ELF-1 (cell line): ENCODE measurements at places on chromosomes 2 and 18.

GRCh38 chr2:109217362-109218086 lies 88.5 kb downstream of the SH3RF3 start:
- no peak for DNase-seq

- no peak for DNase-seq
Measured at GRCh38 chr2:151009437-151010175, 252.1 kb downstream of the RBM43 start.

DNA sequence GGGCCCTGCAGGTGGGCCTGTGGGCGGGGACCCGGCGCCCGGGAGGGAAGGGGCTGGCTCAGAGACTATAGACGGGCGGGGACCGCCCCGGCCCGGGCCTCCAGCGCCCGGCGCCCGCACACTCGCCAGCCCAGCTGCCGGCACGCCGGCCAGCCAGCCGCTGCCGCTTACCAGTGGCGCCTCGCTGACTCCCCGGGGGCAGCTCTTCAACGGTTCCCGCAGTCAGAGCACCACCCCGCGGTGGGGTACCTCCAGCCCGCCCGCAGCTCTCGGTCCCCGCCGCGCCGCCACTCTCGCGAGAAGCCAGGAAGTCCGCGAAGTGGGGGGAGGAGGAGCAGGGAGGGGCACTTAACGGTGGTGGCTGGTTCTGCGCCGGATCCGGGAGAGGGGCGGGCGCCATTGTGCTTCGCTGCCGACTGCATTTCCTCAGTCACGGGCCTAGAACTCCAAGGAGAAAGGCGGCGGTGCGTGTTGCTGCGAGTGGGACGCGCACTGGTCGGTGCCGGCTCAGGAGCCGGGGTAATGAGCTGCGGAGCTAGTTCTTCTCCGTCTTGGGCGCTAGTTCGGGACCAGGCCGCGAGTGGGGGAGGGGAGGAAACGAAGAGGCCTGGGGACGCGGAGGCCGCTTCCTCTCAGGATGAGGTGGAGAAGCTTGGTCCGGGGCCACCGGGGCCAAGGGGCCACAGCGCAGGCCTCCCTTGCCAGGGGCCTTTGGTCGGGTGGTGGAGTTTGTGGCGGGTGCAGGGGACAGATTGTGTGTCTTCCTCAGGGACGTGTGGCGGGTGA lies at the start of gene MARCHF7:
MARCHF7 (plus strand) TSS at position 364 of the 786 bp plus-strand sequence. CDS start 16,517 bp downstream, outside the sequence.
- DNase-seq = peak; percentile 99

DNA sequence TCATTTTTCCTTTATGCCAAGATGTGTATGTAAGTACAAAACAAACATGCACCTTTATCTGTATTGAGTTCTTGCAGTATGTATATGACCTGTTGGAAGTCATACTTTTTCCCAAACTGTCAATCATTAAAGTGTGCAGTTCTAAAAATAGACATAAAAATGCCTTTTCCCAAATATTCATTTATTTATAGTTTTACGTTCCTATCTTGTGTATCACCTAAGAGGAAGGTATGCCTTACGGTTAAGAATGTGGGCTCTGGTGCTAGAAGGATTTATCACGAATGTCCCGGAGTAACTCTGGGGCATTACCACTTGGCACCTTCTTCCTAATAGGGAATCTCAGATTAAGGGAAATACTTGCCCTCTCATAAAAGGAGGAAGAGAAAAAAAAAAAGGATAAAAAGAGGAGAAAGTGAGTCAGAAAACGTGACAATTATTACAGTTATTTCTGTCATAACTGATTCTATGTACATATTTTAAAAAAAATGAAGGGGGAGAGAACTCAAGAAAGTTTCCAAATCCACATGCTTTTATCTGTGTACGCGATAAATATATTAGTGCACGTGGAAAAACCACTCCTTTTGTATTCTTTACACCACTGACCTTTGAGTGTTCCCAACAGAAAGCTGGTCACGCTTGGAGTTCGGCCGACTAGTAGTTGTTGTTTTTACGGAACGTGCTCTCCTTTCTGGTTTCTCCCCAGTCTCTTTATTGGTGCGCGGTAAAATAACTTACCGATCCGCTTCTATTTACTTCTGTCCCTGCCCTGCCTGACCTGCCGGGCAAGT lies 721 bp downstream of the MCEE start:
- DNase-seq = peak; percentile 4

DNA sequence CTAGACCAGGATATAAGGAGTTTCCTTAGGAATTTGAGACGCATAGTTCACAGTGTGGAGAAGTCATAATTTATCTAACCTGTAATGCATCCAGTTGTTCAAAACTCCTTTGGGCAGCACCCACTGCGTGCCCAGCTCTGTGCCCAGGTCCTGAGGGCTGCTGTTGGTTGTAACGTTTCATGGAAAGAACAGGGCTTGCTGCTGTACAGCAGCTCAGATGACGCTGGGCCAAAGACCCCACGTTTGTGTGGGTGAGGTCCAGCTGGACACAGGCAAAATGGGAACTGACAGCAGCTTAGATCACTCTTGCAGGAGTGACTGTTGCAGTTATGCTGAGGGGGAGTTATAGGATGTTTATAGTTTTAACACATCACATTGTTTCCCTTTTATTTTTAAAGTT lies 30.0 kb upstream of the HS6ST1 start:
- no peak for DNase-seq

DNA sequence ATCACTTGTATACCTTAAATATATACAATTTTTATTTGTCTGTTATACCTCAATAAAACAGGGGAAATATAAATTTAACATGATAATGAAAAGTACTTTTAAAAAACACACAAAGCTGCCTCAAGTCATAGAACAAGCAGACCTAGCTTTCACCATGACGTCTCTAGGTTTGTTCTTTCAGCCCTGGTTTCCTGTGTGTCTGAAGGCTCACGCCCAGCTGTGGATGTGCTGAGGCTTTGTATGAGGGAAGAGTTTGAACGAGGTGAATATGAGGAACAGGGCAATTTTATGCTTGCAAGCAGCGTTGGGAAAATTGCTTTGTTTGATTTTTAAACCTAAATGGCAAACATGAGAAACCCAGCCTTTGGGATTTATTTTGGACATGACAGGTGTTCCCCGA lies 15.3 kb downstream of the SH3RF3 start:
- DNase-seq = no peak

DNA sequence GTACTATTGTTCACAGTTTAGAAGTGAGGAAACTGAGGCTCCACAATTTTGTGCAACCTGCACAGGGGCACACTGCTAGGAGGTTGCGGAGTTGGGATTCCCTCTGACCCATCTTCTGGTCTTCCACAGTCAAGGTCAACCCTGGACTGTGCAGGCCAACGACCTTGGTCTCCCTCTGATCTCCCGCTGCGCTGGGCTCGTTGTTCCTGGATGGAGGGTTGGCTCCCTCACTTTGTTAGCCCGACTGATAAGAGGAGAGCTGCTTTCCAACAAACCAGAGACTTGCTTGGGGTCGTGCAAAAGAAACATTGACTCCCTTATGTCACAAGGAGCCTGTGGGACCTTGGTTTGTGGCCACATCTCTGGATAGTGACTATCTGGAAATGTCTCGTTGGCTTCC lies 187.6 kb downstream of the MYCN start:
- no peak for DNase-seq

GRCh38 chr2:42030200-42030759 lies 17.5 kb upstream of the PKDCC start:
- peak; percentile 90 for DNase-seq

GRCh38 chr2:232367591-232368233 lies 10.8 kb upstream of the ALPP start:
- peak; percentile 82 for DNase-seq

DNA sequence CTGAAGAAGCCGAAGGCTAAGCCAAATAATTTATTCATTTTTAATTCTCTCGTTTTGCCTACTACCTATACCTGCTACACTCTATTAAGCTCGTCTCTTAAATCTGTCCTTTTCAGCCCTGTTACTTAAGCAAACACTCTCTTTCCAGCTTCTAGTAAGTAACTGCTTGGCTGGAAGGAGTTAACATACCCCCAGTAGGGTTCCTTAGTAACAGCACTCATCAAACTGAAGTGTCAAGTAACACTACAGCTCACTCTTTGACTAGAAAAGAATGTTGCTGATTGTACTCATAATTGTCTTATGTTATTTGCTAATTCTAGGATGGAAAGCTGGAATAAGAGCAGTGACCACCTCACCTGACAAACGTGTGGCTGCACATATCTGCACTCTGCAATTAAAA lies 120.0 kb upstream of the SCN7A start:
- DNase-seq = no peak

- DNase-seq = no peak
Measured at GRCh38 chr2:67641312-67642045, 244.3 kb downstream of the ETAA1 start.

GRCh38 chr2:37737507-37737906 lies 66.1 kb upstream of the CDC42EP3 start:
- DNase-seq = no peak

DNA sequence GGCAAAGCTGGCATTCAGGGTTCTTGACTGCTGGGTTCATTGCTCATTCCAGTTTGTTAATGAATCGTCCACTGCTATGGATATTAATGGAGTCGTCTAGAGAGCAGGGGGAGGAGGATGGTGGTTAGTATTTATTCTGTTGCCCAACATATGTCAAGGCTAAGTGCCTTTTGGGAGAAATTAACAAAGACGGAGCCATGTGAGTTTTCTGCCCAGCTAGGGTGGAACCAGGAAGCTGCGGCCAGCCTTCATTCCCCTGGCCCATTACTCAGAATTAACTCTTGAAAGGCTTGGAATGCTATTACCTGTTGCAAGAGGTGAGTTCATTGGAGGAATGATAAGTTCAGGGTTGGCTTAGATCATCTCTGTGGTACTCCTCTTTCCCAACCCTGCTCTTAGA lies 19.3 kb downstream of the IGFBP2 start:
- DNase-seq = no peak

- DNase-seq = no peak
Measured at GRCh38 chr2:216920143-216920876, 60.4 kb upstream of the TNP1 start.

DNA sequence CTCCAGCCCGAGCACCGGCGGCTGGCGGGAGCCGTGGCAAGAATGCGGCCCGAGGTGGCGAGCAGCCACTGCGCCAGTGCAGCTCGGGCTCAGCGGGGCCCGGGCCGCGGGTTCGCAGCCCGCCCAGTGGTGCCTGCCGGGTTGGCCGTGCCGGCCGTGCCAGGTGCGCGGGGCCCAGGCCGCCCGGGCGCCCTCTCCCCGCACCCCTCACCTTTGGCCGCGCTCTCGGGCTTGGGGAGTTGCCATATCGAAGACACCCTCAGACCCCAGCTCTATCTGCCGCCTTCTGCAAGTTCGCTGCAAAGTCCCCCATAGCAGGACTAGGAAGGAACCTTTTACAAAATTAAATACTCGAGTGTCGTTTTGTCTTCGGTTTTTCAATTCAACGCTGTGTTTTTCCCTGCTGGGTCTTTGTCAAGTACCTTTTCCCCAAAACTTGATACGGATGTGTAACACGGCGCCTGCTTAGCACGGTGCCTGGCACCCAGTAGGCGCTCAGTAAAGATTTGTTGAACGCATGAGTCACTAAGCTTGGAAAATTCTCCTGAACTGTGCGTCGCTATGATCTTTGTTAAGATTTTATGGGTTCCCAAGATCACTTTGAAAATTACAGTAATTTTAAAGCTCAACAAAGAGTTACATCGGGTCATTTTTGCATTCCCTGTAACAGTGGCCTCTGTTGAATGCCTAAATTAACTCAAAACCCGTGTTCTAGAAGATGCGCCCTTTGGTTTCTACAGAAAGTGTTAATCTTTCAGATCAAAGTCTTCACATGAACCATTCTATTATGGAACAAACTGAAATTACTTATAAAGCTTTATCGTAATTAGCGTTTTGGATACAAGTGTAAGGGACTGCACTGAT lies 750 bp downstream of the STRADB start:
- no peak for DNase-seq

DNA sequence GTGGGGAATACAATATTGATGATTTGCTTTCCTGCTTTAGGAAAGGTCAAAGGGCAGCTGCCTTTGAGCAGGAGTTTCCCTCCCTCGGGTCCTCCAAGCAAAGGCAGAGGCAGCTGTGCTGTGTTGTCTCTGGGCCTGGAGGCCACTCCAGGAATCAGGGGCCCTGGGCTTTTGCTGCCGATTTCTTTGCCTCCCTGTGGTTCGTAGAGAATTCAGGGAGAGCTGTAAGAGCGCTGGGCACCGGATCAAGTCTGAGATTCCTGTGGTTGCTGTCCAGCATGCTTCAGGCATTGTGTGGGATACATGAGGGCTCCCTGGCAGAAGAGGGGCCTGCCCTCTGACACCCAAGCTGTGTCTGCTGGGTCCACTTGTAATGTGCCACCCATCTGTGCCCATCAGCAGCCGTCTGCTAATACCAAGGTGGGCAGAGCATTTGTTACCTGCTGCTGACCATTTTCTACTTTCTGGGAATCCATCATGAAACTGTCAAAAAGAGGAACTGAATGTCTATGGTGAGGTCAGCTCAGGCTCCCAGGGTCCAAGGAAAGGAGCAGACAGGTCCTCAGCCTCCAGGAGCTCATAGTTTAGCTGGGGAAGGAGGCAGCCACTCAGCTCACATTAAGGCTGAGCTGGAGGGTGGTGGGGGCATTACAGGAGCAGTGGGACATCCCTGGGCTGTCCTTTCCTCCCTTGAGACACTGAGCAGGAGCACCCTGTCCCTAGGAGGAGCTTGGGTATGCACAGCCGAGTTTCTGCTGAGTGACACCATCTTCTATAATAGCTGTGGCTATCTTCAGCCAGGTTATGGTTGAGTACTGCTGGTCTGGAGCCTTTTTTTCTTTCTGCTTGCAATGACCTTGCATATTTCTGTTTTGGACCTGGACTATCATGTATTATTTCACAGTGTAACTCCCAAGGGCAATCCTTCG lies 68.5 kb downstream of the CTIF start:
- DNase-seq = peak; percentile 60

DNA sequence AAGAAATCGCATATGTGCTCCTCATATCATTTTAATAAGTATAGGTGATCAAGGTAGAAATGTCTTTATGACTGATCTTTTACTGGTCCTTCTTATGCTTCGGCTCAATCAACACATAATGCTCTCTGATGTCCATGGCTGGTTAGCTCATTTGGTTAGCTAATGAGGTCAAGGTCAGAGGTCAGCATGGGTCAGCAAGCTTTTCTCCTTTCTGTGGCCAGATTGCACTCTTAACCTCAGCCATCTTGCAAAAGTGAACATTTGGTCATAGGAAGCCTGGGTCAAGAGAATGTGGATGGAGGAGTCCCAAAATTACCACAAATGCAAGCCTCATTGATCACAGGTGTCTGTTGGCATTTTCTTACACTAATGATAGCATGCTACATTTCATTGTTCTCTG lies 35.4 kb upstream of the DARS1 start:
- no peak for DNase-seq

DNA sequence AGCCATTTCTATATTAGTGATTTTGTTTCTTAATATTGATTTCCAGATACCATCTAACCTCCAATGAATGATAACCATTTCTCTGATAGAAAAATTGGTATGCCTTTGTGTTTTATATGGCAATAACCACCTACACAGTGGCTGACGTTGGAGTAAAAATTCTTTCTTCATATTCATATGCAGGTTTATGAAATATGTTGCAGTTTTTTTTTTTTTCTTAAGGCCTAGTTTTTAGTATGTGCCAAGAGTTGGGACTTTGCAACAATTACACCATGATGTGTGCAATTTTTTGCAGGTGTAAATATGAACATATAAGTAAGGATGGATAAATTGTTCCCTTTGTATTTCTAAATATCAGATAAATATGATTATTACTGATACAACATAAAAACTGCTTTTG lies 163.2 kb upstream of the MYO3B start:
- DNase-seq = no peak

GRCh38 chr18:58630071-58630470 lies 1.2 kb upstream of the ALPK2 start:
- no peak for DNase-seq
